ENCODE measurements at places on chromosomes 16 and 17.

DNA sequence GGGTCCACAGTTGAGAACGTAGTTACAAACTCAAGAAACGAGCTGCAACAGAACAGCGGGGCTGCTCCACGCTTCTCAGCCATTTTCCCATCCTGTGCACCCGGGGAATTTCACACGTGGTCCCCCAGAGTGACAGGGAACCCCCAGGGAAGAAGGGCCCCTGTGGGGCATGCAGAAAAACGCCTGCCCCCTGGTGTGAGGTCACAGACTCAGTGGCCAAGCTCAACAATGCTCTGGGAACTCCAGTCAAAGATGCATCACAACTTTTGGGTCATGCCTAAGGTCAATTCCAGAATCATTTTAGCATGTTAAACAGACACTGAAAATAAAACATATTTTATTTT is 115.4 kb downstream of the ZNF778 start:
- DNase-seq: no peak

DNA sequence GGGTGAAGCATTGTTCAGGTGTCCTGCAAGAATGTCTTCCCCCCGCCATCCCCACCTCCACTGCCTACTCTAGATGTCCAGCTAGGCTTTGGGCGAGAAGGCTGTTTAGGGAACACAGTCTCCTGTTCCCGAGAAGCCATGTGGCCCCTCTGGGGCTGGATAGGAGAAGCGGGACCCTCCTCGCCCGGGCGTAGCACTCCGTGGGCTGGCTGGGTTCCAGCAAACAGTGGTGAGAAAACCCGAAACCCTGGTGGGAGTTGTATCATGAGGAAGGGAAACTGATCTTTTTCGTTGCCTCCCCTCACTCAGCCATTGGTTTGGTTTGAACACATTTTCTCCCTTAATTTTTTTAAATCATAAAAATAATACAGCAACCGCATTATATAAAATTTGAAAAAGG is 56.6 kb downstream of the IRF8 start:
- no peak for DNase-seq

DNA sequence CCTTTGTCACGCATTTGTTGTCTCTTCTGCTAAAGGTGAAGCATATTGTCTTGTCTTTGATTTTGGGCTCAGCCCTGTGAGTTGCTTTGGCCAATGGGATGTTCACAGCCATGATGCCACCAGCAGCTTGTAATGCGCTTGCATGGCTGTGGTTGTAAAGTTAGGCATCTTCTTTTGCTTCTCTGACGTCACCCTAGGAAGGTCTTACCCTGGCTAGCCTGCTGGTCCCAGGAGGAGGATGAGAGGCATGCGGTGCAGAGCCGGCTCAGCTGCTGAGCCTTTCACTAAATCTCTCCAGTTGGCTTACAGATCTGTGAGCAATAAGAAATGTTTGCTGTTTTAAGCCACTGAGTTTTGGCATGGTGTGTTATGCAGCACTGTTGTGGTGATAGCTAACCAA is 40.8 kb downstream of the IRX6 start:
- DNase-seq: no peak

DNA sequence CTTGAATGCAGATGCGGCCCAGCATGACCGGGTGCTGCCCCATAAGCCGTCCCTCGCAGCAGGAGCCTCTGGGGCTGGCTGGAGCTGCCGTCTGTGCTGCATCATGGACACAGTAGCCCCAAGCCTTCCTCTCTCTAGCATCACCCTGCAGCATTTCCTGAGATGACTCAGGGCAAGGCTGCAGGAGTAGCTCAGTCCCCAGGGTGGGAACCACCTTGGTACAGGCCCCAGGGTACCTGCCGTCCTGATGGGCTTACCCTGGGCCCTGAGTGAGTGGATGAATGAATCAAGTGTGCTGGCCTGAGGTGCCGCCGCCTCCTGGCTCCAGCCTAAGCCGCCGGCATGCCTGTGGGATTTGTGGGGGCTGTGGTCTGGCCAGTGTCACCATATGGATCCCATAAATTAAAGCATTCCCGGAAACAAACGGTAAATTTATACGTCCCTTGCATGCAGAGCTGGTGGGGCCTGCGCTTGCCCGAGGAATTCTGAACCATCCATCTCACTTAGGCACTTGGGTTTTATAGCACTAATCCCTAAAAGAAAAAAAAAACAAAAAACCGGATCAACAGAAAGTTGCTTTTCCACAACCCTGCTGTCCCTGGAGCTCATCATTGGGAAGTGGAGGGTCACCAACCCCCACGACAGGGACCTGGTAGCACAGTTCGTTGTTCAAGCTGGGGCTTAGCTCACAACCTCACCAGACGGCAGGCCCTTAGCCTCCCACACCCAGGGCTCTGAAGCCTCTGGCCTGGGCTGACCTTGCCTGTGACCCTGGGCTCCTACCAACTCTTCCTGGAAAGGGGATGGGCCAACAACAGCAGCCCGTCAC is 242.6 kb upstream of the CIBAR2 start:
- DNase-seq: no peak

DNA sequence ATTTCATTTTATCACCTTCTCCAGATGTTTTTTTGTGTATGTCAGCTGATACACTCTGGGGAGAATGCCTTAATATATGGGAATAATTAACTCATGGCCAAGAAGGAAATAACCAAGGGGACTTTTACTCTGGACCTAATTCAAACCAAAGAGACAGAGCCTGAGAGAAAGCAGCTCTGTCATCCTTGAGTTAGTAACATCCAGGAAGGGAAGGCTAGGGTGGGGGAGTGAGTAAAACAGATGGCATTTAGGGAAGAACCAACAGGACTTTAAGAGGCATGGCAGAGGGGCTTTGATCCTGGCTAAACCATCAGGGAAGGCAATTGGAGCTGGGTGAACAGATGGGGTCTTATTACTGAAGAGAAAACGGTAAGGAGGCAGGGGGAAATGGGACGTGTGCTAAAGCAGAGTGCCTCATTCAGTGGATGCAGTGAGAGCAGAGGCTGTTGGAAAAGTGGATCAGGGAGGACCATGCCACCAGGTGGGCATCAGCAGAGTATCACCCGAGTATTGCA is 2.5 kb upstream of the SMPD3 start:
- no peak for DNase-seq

Measured in stimulated activated CD8-positive, alpha-beta memory T cell treated with anti-CD3 and anti-CD28 coated beads, Interleukin-15, amount 100 ng/mL, for 24 hours (primary cell).